CD4-positive, alpha-beta T cell treated with Interleukin-4 for 1 hour (primary cell): ENCODE measurements at places on chromosomes 16 and 17.

DNA sequence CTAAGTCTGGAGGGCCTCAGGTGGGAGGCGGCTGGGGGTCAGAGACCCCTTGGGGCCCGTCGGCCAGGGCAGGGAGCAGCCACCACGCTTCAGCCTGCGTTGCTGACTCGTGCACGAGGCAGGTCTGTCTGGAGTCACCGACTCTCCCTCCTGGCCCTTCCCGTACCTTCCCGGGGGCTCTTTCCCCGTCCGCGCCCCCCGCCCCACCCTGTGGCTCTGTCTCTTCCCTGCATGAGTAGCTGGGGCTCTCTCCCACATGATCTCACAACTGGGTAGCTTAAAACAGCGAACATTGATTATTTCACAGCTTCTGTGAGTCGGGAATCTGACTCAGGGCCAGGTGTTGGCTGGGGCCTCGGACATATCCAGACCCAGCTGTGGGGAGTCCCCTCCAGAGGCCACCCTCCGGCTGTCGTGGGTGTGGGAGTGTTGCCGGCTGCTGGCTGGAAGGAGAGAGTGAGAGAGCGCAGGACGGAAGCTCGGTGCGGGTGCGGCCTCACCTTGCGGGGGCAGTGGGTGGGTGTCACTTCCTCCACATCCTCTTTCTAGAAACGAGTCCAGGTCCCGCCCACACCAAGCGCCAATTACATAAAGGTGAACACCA is 17.3 kb downstream of the BAHCC1 start:
- peak; percentile 68 for DNase-seq

DNA sequence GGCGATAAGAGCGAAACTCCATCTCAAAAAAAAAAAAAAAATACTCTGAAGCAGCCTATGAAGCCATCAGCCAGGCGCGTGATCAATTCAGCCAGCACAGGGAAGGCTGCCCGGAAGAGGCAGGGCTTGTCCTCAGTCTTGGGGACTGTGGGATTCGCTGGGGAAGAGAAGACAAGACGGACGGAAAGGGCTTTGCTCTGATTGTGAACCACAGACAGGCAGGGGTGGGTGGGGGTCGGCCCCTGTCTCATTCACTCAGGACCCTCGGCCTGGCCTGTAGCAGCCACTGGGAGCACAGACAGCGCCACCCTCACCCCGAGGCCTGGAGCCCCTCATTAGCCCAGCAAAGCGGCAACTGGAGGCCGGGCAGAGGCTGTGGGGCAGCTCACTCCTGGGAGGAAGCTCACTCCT is 37.2 kb downstream of the ABR start:
- no peak for DNase-seq

DNA sequence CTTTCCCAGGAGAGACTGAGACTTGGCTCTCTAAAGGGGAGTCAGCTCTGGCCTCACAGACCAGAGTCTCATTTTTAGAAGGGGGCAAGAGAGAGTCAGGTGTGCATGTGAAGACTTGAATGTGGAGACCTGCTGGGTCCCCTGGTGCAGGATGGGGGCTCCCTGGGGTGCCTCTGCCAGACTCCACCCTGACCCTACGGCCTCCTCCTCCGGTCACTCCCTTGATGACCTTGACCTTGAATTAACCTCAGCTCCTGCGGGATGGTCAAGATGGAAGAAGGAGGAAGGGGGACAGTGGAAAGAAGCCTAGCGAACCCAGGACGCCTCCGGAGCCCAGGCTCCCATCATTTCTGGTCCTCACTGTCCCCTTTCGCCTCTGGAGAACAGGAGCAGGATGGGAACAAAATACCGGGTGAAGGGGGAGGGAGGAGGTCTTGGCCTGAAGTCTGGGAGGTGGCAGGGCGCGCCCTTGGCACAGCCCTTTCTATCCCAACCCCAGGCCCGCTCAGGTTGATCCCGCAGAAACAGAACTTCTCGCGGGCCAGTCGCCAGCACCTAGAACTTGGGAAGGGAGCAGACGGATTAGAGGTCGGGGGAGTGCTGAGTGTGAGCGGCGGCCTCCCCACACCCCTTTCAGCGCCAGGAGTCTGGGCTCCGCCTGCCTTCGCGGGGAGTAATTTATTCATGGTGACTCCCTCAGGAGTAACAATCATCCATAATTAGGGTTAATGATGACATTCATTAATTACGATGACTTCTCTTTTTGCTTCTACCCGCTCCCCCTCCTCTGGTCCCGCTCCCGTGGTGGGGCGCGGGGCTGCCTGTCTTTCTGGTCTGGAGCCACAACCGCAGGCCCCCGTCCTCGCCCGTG is 1.6 kb downstream of the STAC2 start:
- no peak for DNase-seq

DNA sequence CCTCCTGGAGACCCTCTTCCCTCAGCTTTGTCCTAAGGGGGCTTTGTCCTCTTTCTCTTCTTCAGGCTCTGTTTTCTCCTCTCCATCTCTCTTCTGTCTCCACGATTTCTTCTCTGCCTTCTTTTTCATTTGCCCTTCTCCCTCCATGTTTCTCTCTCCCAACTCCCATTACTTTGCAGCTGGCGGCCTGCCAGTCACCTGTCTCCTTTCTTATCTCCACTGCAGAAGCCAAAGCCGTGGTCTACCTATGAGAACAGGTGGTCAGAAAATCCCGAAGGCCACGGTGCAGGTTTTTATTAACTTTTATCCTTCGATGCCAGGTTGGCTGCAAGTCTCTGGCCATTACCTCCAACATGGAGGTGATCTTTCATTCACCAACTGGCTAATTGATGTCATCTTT is 45.1 kb downstream of the FZD2 start:
- DNase-seq = no peak

DNA sequence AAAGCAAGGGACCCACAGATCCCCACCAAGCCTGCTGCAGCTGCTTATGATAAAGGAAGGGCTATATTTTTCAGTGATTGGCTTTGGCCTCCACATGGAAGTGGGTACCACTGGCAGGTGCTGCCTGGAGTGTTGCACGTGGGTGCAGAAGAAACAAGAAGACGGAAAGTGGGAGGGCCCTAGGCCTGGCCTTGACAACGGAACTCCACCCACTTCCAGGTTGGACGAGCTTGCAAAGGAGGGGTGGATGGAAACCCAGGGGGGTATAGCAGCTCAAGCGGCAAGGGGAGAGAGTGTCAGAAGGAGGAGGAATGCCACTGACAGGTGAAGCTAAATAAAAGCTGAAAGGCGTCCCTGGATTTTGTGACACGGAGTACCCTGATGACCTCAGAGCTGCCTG is 20.3 kb downstream of the TRIM25 start:
- DNase-seq = no peak

DNA sequence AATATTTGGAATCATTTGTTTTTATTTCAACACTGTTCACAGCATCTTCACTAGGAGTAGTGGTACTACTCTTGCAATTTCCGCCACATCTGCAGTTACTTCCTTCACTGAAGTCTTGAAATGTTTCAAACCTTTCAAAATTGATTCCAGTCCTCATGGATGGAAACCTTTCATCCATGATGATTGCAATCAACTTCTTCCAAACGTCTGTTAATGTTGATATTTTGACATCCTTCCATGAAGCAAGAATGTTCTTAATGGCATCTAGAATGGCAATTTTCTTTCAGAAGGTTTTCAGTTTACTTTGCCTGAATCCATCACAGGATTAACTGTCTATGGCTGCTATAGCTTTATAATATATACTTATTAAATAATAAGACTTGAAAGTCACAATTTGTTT is 736.8 kb upstream of the CA10 start:
- DNase-seq = no peak

GRCh38 chr16:83975590-83976260 is 7.7 kb downstream of the NECAB2 start:
- DNase-seq = no peak

DNA sequence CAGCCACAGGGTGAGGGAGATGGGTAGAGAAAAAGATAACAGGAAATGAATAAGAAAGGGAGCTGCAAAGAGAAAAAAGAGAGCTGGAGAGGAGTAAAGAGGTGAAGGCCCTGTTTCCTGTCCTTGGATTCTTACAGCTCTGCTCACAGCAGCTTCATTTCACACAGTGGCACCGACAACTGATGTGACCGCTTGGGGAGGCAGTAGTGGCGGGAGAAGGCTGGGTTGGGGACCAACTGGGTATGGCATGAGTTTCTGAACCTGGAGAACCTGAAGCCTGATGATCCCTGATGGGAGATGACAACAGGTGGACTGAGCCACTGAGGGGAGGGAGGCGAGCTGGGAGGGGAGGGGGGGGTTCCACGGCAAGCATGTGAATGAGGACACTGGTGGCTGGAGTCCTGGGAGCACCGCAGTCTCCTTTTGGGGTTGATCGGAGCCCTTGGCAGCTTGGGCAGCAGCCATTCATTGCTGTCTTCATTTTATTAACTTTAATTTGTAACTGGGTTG is 34.3 kb upstream of the TOB1 start:
- no peak for DNase-seq

DNA sequence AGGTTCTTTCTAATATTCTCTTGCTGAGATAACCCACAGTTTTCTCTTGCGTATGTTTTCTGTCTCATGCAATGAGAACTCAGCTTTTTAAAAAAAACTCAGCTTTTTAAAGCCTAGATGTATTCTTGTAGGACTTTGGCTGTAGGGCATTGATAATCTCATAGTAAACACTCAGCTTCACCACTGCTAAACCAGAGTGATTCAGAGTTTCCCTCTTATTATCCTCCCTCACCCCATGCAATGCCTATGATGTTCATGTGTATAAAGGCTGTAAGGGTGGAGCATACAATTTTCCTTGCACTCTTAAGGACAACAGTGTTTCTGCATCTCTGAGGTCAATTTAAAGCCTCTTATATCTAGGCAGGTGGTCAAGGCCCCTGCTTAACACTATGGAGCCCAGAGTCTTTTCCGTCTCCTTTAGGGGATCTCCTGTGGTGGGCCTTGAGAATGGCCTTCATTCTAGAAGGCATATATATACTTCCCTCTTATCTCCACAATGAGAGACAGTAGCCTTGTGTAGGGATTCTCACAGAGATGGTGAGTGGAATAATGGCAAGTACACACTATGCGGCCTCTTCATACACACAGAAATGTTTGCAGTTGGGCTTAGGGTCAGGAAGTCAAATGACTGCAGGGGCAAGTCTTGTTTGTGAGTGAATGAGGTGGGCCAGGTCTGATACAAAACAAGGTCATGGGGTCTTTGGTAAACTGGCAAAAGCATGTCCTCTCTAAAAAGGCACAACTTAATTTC is 279.6 kb downstream of the HS3ST3A1 start:
- no peak for DNase-seq

GRCh38 chr17:39683295-39683939 is 4.4 kb downstream of the PGAP3 start:
- no peak for DNase-seq

- no peak for DNase-seq
These were observed 35.3 kb upstream of the TBC1D3K start for GRCh38 chr17:37888881-37889280.

GRCh38 chr17:2380950-2381649 is 19.8 kb downstream of the MNT start:
- no peak for DNase-seq

DNA sequence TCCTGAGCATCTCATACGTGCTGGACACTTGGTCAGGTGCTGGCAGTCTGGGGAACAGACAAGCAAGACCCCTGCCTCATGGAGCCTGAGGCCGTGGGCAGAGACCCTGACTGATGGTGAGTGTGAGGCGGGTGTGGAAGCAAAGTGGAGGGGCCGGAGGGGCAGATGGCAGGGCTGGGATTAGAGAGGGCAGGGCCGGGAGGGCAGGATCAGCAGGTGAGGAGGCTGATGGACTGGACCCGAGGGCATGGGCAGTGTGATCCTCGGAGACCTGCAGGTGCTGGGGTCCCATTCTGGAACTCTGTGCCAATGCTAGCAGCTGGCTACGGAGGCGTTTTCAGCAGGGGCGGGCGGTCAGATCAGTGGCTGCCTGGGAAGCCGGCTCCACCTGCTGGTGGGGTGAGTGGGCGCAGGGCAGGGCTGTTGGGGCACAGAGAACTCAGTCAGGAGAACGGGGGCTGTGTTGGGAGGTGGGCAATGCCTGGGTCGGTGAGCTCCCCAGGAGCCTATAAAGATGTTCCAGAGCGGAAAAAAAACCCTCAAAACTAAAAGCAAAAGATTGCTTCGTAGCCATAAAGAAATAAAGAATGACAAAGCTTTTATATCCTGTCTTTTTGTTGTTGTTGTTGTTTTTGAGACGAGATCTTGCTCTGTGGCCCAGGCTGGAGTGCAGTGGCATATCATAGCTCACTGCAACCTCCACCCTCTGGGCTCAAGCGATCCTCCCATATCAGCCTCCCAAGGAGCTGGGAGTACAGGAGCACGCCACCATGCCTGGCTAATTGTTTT is 8.9 kb upstream of the C16orf74 start:
- DNase-seq = peak; percentile 56

GRCh38 chr17:13592427-13592826 is 9.3 kb downstream of the HS3ST3A1 start:
- no peak for DNase-seq

DNA sequence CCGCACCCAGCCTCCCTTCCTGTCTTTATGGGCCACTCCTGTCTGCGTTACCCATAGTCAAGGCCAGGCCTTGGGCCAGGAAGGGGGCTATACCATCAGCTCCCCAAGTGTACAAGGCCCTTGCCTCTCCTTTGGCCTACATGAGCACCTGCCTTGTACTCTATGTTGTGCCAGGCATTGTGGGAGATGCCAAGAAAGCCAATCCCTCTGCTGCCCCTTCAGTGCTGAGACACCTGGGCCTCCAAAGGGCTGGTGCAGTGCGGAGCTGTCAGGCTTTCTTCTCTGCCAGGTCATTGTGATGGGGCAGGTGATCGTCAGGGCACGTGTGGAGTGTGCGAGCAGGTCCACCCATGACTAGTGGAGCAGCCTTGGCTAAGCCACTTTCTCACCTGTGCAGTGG is 59.9 kb downstream of the MPRIP start:
- DNase-seq = no peak
